ENCODE measurements at places on chromosomes 12 and 14. TPM values are rescaled to one million over a fixed set of nuclear protein-coding genes. Genes with fewer than 3 reads are reported as not detected.

- DNase-seq: no peak
Measured at GRCh38 chr12:116226026-116226425, 51.5 kb downstream of the MED13L start.

Gene TMEM179
- polyA plus RNA-seq: not detected

- no peak for DNase-seq
Measured at GRCh38 chr12:6065131-6065862, 59.2 kb downstream of the VWF start.

DNA sequence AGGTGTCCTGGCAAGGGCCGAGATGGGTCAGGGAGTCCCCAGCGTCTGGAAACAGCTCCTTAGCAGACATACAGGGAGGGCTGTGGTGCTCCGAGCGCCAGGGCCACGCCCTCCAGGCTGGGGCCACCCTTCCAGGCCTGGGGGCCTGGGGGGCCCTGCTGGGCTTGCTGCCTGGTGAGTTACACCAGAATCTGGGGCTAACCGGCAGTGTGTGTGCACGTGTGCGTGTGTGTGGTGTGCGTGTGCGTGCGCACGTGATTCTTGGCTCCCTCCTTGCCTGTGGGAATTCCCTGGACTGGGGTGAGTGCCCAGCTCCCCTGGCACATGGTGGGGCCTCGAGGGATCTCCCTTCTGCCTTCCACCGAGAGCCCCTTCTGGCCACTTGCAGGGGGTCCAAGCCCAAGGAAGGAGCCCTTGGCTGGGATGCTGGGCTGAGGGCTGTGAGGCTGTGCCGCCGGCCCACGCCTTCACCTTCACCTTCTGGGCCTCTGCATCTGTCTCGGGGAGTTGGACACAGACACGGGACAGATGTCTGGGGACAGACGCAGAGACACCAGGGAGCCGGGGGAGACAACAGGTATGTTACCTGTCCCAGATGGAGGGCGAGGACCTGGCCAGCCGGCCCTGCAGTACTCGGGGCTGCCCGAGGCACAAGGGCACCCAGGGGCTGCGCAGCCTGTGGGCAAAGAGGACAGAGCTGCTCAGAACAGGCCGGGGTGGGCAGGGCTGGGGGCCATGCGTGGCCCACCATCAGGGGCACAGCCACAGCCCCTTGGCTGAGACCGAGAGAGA, 37.2 kb downstream of the BEGAIN start:
- no peak for DNase-seq

Gene GPR132
- polyA plus RNA-seq: not detected

GRCh38 chr12:100179252-100179651, 21.4 kb upstream of the ACTR6 start:
- no peak for DNase-seq

DNA sequence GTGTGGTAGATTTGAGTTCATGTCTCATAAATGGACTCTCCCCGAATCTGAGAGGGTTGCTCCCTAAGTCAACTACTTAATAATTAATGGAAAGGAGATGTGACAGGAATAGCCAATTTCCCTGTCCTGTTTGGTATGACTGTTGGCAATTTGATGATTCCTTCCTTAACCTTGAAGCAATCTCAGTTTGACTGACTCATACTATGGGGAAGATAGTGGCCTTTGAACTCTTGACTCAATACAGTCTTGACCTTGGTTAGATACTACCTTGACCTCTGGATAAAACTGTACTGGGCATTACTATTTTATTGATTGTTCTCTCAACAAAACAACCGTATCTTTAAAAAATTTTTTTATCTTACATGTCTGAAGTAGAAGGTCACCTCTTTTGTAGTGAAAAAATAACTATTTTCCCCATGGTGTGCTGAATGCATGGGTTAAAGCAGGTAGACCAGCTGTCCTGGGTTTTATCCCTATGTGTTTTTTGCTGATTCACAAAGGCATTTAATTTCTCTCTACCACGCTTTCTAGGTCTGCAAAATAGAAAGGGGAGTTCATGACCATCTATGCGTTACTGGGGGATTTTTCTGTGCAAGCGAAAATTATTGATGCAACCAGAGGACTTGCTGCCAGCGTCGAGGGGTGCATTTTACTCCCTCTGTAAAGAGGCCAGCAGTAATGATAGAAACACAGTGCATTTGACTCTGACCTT, 80.1 kb downstream of the ETV6 start:
- DNase-seq: no peak

GRCh38 chr12:117321572-117321971, 39.9 kb downstream of the NOS1 start:
- DNase-seq: no peak

DNA sequence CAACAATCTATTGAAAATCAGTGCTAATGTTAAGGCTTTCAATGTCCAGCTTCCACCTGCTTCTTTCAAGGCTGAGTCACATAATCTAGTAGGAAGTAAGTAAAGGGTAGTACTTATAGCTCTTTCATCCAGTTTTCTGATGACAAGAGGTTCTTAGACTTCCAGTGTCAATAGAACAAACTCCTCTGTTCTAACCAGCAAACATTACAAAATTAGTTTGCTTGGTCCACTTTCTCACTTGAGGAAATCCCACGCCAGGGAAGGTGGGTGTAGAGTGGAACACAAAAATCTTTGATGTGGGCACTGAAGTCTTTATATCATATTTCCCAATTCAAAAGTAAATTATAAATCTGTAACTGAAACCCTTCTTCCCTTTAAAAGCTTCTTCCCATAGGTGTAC, 2.6 kb downstream of the NPC2 start:
- no peak for DNase-seq

- DNase-seq: no peak
Measured at GRCh38 chr14:23375527-23376251, 1.2 kb upstream of the CMTM5 start.

Gene AMN
- 0.22 TPM for polyA plus RNA-seq

DNA sequence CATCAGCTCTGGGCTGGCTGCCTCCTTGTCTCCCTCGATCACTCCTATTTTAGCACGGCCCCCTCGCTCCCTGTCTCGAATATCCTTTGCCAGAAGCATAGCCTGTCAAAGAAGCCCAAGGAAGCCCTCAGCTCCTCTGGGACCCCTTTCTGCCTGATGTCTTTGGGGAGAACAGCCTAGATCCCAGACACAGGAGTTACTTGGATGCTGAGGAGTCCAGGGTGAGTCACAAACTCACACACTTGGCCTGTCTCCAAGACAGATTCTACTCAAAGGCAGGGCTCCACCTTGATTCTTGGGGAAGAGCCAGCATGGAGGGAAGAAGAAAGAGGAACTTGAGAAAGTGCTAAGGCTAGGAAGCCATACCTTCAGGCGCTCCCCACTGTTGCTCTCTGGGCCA, 8.1 kb downstream of the AVIL start:
- peak; percentile 64 for DNase-seq

Gene ACRBP
- polyA plus RNA-seq: 0.21 TPM

DNA sequence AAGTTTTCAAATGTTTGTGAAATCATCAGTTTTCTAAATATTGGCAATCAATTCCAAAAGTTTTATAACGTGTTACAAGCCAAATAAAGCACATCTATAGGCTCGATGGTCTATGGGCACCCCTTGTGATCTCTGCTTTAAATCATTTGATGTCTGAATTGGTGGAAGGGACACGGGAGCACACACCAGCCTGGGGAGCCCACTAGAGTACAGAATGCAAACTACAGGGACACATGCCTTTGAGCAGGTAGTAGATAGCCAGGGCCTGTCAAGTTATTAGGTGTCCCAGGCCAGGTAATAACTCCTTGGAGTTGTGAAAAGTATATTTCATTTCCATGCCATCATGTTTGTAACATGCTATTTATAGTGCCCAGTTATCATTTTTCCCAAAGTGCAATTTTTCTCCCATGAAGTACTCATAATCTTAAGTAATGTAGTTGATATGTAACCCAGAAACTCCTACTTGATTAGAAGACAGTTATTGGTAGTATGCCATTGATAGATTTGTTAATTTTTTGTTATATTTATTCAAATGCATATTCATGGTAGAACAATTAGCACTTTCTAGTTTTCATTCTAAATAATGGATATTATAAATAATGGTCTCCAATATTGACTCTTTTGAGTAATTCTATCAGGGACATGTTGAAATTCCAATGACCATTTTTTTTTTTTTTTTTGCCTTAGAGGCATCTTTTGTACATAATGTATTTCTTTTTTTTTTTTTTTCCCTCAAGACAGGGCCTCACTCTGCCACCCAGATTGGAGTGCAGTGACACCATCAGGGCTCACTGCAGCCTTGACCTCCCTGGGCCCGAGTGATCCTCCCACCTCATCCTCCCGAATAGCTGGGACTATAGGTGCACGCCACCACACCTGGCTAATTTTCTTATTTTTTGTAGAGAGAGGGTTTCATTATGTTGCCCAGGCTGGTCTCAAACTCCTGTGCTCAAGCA, 96.9 kb upstream of the FGD4 start:
- no peak for DNase-seq

Gene MOK
- 24.5 TPM for polyA plus RNA-seq

Gene KRT78
- polyA plus RNA-seq: 1.7 TPM

Gene TRIM9
- 0.04 TPM for polyA plus RNA-seq

Gene RSRC2
- polyA plus RNA-seq: 22.9 TPM

Gene TEX22
- not detected for polyA plus RNA-seq

Gene RASSF9
- 4.2 TPM for polyA plus RNA-seq

DNA sequence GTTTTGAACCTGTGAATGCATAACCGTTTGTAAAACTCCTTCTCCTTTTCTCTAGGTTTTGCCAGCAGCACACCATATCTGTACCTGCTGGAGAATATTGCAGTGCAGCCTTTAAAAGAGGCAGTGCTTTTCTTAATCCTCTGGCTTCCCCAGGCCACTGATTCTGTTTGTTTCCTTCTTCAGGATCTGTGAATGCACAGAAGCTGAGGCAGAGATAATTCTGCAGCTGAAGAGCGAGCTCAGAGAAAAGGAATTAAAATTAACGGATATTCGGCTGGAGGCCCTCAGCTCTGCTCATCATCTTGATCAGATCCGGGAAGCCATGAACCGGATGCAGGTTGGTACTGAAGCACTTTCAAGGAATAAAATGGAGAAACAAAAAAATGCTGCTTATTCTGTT, 348.7 kb downstream of the NAV3 start:
- no peak for DNase-seq

GRCh38 chr12:13383379-13383778, 186.9 kb downstream of the EMP1 start:
- DNase-seq: peak; percentile 9

- no peak for DNase-seq
Measured at GRCh38 chr12:62403031-62403430, 63.6 kb upstream of the MON2 start.

DNA sequence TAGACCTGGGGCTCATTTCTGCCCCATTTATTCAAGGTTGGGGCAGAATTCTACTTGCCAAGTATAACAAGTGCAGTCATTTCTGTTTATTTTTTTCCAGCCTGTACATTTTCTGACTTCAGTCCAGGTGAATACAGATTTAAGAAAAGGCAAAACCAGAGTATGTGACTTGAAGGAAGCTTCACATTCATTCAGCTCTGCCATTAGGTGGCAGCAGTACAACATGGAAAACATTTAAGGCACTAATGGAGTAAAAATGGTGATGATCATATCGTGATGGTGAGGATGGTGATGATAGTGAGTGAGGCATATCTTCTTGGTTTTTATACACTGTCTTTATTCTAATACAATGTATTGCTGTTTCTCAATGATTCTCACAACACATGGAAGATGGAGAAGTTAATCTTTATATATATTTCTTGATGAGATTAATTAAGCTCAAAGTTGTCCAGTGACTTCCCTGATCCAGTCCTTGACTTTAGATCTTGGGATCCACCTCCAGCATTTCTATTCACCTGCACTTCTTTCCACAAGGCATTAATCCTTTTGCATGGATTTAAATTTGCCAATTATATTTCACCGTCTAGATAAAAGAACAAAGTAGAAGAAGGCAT, 176.7 kb upstream of the SEL1L start:
- DNase-seq: peak; percentile 1

Gene C12orf50
- polyA plus RNA-seq: not detected

Gene TAS2R19
- polyA plus RNA-seq: not detected

GRCh38 chr12:88970740-88971139, 381.6 kb downstream of the DUSP6 start:
- no peak for DNase-seq

- DNase-seq: no peak
Measured at GRCh38 chr12:99600388-99600787, 47.2 kb upstream of the GARIN6 start.

DNA sequence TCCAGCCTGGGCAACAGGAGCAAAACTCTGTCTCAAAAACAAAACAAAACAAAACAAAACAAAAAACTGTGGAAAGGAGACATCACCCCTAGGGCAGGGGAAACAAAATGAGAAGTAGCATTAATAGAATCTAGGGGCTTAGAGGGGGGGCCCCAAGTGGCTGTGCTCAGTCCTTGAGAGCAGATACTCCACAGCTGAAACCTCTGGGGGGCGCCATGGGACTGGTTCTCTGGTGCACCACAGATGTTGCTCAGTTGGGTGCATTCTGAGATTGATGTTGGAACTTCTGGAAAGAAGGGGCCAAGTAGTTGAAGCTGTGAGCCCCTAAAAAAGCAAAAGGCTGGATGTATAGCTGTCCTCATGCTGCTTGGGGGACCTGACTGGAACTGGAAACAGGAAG, 11.8 kb upstream of the SYNE2 start:
- DNase-seq: no peak

- DNase-seq: no peak
Measured at GRCh38 chr14:56149151-56149550, 30.9 kb downstream of the PELI2 start.

Gene ANO2
- polyA plus RNA-seq: 0.14 TPM

DNA sequence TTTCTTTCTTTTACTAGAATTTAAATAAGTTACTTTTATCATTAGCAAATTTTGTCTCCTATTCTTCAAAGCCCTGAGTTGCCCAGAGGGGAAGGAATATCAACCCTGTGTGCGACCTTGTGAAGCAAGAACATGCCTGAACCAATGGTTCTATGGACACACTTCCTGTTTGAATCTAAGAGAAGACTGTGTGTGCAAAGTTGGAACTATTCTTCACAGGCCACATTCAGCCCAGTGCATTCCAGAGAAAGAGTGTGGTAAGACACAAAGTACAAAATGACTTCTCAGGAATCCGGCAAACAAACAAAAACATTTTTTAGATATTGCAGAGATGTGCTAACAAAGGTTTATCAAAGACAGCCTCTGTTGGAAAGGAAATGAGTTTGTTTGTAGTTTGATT, 90.8 kb upstream of the PTPRQ start:
- DNase-seq: peak; percentile 2

DNA sequence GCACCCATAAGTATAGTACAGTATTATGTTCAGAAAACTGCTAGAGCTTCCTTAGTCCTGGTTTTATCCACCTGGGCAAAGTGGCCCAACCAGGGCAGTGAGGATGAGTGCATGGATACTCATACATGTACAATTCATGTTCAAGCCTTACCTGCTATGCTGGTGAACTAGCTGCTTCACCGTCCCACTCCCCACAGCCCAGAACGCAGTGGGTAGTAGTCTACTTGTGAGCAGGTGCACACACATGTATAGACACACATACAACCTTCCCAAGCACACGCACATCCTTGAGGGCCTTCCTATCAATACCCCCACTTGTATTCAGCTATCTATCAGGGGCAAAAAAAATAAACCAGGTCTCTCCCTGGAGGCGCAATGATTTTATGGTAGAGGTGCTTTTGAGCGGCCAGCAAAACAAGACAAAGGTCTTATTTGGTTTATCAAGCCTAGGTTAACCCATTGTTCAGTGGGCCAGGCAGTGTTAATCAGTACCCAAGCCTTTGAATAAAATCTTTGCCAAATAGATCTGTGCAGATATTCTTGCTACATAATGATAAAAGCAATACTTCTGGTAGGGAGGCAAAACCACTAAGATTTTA, 69.8 kb downstream of the ZFP36L1 start:
- DNase-seq: no peak

GRCh38 chr12:117279606-117280005, 81.8 kb downstream of the NOS1 start:
- no peak for DNase-seq

GRCh38 chr12:95463050-95463449, 10.9 kb upstream of the METAP2 start:
- DNase-seq: no peak
